ENCODE measurements at places on chromosomes 16 and 17.
A peak's percentile ranks its signal among the peaks of the same experiment; 100 is the strongest.

- DNase-seq, result no peak
Observed at GRCh38 chr17:4785311-4786105, 656 bp downstream of the VMO1 start.

- no peak for DNase-seq
Observed at GRCh38 chr17:27535178-27535928, 79.1 kb downstream of the KSR1 start.

DNA sequence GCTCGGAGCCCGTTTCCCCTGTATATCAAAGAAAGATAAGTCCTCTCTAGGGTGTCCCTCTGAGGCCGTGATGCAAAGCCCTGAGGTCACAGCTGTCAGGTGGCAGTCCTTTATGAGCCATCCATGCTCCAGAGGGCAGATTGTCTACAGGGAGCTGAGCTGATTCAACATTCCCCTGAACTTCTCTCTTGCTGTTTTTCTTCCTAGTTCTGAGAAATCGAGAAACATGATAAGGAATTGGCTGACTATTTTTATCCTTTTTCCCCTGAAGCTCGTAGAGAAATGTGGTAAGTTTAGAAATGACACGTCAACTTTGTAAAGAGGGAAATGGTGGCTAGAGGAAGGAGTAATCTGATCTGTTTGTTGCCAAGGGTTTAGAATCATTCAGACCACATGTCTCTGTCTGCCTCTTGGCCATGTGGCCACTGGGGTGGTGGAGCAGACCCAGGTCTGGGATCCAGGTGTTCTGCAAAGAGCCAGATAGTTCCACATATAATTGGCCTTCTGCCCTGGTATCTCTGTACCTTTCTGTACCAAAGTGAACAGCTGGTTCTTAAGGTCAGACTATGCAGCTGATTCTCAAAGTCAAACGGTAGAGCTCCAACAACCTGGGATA lies 3.5 kb downstream of the CTNS start:
- peak; percentile 41 for DNase-seq

- no peak for DNase-seq
Observed at GRCh38 chr17:57016764-57017116, 38.8 kb downstream of the SCPEP1 start.

DNA sequence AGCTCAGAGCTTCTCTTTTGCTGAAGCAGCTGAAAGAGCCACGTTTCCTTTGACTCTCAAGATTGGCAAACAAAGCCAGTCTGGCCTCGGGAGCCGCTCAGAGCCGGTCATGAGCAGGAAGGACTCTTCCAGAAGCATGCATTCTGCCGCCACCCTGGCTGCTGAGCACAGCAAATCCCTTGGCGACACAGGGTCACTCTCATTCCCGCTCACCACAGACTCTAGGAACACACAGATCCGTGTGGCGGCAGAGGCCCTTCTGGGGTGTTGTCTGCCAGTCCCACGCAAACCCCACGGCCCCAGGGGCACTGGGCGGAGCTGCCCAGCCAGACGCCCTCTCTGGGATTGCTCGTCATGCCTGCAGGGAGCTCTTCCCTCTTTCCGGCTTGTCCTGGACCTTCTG lies 157.0 kb downstream of the C16orf95 start:
- DNase-seq, result no peak

DNA sequence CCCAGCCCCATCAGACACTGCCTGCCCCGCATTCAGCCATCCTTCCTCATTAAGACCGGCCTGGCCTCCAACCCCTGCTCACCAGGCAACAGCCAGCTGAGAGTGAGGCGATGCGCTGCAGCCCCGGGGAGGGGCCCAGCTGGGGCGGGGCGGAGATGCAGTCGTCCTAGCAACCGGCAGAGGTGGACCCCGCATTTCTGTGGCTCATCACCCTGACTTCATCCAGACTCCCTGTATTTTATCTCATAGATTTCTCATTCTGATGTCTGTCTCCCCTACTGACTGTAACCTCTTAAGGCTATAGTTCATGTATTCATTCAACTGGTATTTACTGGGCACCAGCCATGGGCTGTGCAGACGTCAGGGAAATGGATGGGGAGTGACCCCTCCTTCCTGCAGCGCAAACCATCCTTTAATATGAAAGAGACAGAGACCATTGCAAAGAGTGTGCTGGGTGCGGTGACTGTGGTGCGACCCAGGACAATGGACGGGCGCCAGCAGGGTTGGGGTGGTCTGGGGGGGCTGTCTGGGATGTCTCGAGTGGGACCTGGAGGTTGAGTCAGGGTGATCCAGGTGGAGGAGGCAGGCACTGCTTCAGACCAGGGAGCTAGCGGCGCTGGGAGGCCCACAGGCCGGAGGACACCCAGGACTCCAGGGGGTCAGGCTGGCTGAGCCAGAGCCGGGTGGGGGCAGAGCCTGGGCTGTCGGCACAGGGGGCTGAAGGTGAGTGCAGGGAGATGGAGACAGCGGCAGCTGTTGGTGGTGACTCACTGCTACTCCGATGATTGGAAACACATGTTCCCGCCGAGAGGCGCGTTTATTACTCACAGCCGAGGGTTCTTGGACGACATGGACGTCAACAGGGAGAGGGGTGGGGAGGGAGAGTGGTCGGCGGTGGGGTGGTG lies 10.5 kb upstream of the TIMP2 start:
- DNase-seq, result no peak

DNA sequence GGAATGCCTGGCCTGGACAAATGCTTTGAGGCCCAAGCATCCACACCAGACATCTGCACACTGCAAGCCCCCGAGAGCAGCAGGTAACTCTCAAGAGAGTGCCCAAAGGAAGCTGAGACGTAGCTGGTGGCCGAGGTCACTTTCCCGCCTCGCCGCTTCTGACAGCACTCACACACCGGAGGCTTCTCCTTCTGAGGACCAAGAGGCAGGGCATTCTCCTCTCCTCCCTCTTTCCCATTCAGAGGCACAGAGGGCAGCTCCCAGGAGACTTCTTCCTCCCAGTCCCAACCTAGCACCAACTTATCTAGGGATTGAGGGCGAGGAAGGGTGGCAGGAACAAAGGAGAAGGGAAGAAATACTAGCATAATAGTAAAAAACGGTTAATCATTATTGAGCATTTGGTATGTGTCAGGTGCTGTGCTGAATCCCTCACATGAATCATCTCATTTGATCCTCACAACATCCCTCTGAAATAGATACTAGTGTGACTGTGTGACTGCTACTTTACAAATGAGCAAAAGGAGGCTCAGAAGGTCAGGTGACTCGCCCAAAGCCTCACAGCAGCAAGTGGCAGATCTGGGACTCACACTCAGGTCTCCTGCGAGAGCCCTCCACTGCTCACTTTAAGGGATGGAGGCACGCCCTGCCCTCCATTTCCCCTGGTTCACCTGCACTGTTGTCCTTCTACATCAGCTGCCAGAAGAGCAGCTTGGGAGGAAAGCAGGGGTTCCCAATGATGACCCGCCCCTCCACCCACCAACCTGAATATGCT lies 41.8 kb downstream of the MYO18A start:
- no peak for DNase-seq

DNA sequence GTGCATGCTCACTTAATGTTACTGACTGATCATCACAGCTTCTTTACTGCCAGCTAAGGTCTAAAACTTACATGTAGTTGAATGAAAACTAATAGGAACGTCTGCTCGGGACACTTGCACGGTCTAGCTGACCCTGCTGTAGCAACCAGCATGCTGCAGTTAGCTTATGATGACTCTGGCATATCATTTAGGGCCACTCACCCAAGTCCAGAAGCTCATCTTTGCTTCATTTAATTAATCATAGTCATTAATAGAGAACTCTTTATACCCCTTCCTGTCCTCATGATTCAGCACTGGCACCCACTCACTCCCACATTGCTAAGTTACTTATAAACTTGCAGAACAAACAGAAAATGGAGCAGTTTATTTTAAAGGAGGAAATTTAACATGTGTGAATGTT lies 136.3 kb downstream of the NLK start:
- DNase-seq, result no peak

DNA sequence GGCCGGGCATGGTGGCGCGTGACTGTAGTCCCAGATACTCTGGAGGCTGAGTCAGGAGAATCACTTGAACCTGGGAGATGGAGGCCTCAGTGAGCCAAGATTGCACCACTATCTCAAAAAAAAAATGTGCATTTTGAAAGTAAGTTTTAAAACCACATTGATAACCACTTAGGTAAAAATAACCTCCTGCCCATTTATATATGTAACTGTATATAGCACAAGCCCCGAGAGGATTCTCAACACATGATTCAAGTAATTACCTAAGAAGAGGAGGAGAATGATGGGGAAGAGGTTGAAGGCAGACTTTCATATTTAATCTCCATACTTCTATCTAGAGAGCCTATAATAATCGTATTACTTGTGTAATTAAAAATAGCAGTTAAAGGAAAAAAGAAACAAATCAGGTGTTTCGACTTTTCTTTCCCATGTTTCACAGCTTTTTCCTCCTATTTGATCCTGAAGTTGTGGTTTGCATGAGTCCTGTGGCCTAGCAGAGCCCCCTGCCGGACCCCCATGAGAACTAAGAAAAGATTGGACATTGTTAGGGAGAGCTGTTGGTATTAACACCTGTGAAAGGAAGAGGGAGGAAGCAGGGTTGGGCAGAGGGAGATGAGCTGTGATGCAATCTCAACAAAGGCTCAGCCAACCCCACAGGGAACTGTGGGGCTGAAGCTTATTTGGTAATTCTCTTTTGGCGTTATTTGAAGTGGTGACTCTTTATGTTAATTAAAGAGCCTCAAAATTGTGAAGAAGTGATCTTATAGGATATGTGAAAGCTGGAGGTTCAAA lies 22.1 kb downstream of the PMFBP1 start:
- no peak for DNase-seq

DNA sequence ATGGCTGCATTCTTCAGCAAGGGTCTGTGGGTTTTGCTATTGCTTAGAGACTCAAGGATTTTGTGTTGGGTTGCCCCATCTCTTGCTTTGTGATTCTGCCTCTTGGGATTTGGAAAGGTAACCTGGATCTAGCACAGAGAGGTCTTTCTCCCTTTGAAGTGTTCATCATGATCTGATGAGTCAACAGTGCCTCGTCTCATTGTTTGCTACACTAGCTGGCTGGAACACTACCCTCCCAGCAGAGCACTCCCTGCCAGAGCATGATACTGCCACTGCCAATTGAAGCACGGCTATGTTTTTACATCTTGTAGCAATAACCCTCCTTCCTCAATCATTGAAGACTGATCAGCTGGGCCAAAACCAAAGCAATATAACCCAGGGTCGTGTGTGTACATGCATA lies 361.0 kb downstream of the CDH13 start:
- DNase-seq, result no peak

DNA sequence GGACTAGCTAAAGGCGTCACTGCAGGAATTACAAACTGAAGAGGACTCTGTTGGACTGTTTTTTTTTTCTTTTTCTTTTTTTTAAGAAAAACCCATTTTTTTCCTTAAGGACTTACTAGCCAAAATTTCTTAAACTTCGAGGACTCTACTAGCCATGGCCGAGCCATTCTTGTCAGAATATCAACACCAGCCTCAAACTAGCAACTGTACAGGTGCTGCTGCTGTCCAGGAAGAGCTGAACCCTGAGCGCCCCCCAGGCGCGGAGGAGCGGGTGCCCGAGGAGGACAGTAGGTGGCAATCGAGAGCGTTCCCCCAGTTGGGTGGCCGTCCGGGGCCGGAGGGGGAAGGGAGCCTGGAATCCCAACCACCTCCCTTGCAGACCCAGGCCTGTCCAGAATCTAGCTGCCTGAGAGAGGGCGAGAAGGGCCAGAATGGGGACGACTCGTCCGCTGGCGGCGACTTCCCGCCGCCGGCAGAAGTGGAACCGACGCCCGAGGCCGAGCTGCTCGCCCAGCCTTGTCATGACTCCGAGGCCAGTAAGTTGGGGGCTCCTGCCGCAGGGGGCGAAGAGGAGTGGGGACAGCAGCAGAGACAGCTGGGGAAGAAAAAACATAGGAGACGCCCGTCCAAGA lies 878 bp downstream of the HEXIM1 start:
- DNase-seq, result peak; percentile 88

DNA sequence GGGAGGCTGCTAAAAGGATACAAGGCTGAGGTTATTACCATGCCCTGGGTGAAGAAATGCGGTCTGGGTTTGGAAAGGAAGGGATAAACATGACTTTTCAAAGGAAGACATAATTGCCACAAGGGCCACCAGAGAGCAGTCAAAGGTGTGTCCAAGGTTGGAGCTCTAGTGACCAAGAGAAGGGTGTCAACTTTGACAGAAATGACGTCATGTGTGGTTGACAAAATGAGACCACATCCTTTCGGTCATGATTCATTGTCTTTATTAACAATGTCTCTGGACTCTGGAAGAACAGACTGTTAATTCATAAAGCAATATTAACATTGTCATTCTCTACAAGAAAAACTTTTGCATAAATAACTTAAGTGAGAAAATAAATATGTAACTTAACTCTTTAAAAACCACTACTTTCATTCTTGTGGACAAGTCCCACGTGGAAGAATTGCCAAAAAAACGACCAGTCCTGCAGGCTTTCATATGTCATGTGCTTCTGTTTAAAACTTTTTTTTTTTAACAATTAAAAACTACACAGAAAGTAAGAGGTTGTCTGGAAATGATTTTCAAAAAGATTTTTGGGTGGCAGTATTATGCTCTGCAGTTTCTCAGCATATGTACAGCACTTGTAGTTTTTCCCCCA lies 5.0 kb downstream of the SOST start:
- DNase-seq, result no peak

- peak; percentile 60 for DNase-seq
Observed at GRCh38 chr17:50507871-50508572, at the start of gene MYCBPAP. Gene MYCBPAP (plus strand): TSS chr17:50508439. CDS start chr17:50508675, 236 bp downstream.

GRCh38 chr16:4263504-4264436 lies 9.1 kb downstream of the TFAP4 start:
- no peak for DNase-seq

DNA sequence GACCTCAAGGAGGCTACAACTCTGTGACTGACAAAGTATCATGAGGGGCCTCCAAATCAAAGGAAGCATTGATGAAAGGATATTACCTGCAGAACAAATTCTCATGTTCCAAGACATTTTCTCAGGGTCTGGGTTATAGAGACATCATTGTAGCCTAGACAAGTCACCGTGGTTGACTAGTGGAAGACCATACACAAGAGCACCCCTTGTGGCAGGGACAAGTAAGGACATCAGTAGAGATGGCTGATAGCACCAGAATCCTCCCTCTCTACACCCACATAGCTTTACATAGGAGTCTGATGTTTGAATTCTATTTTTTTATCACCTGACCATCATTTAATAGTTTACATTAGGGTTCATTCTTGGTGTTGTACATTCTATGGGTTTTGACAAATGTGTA lies 32.5 kb upstream of the CDH8 start:
- no peak for DNase-seq

DNA sequence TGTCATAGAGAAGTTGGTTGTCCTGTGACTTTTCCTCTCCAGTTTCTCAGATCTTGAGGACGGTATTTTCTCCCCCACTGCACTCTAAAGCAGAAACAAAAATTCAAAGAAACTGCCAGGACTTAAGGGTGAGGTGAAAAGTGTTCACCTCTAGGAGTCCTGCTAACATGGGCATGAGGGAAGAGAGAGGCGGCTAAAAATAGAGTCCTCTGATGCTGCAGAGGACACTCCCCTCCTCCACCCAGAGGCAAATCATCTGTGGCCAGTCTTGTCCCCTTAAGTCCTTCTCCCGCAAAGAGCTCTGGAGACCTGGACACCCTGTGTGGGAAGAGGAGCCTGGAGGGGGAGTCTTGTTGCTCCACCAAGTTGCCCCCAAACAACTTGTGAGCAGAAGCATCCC lies 4.7 kb upstream of the DDX19A start:
- no peak for DNase-seq

Measured in globus pallidus (tissue), 1 donor.